ENCODE measurements at places on chromosomes 7 and 10. TPM values are rescaled to one million over a fixed set of nuclear protein-coding genes. Genes with fewer than 3 reads are reported as not detected.

FAM131B gene
- total RNA-seq, result 0.97 TPM

GPR85 gene
- total RNA-seq, result not detected

ANKRD1 gene
- 178 TPM for total RNA-seq

OR6B1 gene
- total RNA-seq, result not detected

PRRT4 gene
- total RNA-seq, result 1.8 TPM

ABCC2 gene
- total RNA-seq, result 0.32 TPM

SLC18A3 gene
- 1.3 TPM for total RNA-seq

MLXIPL gene
- 1.5 TPM for total RNA-seq

ARHGEF5 gene
- 3.4 TPM for total RNA-seq

HSPA14 gene
- 7.0 TPM for total RNA-seq

SYT15B gene
- under 0.01 TPM for total RNA-seq

PLAU gene
- 55.2 TPM for total RNA-seq

VAX1 gene
- total RNA-seq, result not detected

Data from cardiac atrium fibroblast (primary cell).